ENCODE measurements at places on chromosomes 7 and 10. TPM values are rescaled to one million over a fixed set of nuclear protein-coding genes. Genes with fewer than 3 reads are reported as not detected.

GRCh38 chr7:24891311-24891735, 88.7 kb downstream of the OSBPL3 start:
- H3K36me3 ChIP-seq, result no peaks in the 10 kb centered on the region
- no peak overlapping the region for H3K27ac ChIP-seq
- H3K4me3 ChIP-seq, result no peak overlapping the region
- H3K27me3 ChIP-seq, result no peaks in the 10 kb centered on the region
- DNase-seq, result no peak

GRCh38 chr10:114720685-114721278, 62.7 kb upstream of the ABLIM1 start:
- no peaks in the 10 kb centered on the region for H3K36me3 ChIP-seq
- peaks cover 15% of the 10 kb centered on the region for H3K4me1 ChIP-seq
- H3K27ac ChIP-seq, result no peak overlapping the region
- no peak for DNase-seq
- no peak overlapping the region for H3K4me3 ChIP-seq

GRCh38 chr7:120898715-120899499, 41.0 kb upstream of the TSPAN12 start:
- no peaks in the 10 kb centered on the region for H3K27me3 ChIP-seq
- DNase-seq, result no peak
- H3K36me3 ChIP-seq, result no peaks in the 10 kb centered on the region
- no peak overlapping the region for H3K27ac ChIP-seq

COL28A1 gene
- total RNA-seq, result 3.3 TPM

DNA sequence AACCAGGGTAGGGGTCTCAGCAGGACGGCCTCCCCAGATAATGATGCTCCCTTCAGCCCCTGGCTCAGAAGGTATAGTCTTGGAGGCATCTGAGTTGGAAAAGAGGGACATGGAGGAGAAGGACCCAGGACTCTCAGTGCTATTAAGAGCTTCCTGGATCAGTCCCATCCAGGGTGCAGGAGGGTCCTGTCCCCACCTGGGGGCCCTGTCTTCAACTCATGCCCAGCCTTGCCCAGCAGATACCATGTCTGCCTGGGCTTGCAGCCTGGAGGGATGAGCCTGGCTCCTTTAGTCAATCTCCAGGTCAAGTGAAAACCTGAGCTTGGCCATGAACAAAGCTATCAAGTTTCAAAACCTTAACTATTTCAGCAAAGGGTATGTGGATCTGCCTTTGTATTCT, 67.6 kb downstream of the PRTFDC1 start:
- peaks cover 7% of the 10 kb centered on the region for H3K4me1 ChIP-seq
- no peaks in the 10 kb centered on the region for H3K36me3 ChIP-seq
- no peak overlapping the region for H3K27ac ChIP-seq

DNA sequence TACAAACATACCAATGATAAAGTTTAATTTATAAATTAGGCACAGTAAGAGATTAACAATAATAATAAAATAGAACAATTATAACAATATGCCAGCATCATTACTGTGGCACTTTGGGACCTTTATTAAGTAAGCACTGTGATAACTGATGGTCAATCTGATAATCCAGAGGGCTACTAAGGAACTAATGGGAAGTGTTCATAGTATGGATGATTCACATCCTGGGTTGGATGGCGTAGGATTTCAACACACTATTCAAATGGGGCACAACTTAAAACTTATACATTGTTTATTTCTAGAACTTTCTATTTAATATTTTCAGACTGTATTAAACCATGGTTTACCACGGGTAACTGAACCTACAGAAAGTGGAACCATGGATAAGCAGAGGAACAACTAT, 90.8 kb downstream of the KIF20B start:
- H3K4me3 ChIP-seq, result no peak overlapping the region
- no peak overlapping the region for H3K27ac ChIP-seq
- DNase-seq, result no peak
- H3K27me3 ChIP-seq, result no peaks in the 10 kb centered on the region
- H3K4me1 ChIP-seq, result peaks cover 7% of the 10 kb centered on the region
- H3K36me3 ChIP-seq, result no peaks in the 10 kb centered on the region

DNA sequence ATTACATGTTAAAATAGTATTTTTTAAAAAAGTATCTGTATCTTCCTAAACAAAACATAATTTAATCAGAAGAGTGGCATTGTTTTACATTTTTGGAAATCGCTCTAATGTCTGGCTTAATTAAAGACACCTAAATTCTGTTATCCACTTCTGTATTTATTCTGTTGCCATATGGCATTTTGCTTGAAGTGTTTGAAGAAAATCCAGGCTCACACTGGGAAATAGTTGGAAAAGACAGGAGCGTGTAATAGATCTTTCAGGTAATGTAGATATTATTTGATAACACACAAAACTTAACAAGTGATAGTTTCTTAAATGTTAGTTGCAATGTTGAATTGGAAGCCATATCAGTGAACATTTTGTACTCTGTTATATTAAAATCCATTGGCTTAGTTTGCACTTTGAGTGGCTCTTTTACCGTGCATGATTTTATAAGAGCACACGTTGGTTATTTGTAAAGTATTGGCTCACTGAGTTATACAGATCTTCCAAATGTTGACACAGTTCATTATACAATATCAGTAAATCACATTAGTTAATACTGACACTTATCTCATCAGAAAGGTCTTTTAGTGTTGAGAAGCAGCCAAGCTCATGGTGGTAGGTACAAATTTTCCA, 128.4 kb upstream of the NPVF start:
- H3K27me3 ChIP-seq, result no peaks in the 10 kb centered on the region
- no peak for DNase-seq
- no peak overlapping the region for H3K4me3 ChIP-seq
- H3K27ac ChIP-seq, result no peak overlapping the region
- no peaks in the 10 kb centered on the region for H3K36me3 ChIP-seq
- H3K4me1 ChIP-seq, result peaks cover 22% of the 10 kb centered on the region

OR9A2 gene
- not detected for total RNA-seq

DNA sequence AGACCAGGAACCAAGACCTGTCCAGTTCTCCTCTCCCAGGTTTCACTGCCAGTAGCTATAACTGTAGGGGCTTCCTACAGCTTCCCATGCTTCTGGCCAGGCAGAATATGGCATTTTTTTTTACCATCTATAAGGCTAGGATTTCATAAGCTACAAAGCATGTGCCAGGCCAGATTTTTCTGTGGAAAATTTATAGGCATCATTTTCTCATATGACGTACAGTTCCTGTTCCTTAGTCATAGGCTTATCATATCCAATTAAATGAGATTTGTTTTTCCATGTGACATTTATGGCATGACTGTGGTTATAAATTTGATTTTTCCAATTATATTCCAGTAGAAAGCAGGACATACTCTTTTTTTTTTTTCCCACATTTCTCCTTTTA, 208.6 kb upstream of the NPY start:
- peaks cover 3% of the 10 kb centered on the region for H3K4me1 ChIP-seq
- no peak overlapping the region for H3K4me3 ChIP-seq
- DNase-seq, result no peak
- peak overlapping the region; percentile 30 for H3K27ac ChIP-seq
- no peaks in the 10 kb centered on the region for H3K27me3 ChIP-seq

- H3K36me3 ChIP-seq, result no peaks in the 10 kb centered on the region
- no peaks in the 10 kb centered on the region for H3K27me3 ChIP-seq
- no peak overlapping the region for H3K4me3 ChIP-seq
- no peak overlapping the region for H3K27ac ChIP-seq
- no peaks in the 10 kb centered on the region for H3K4me1 ChIP-seq
Measured at GRCh38 chr10:66218981-66219587, 706.8 kb upstream of the LRRTM3 start.

- H3K4me3 ChIP-seq, result peak overlapping the region; percentile 91
- H3K4me1 ChIP-seq, result peaks cover 10% of the 10 kb centered on the region
- H3K27ac ChIP-seq, result peak overlapping the region; percentile 83
Measured at GRCh38 chr7:54932818-54933543, 85.8 kb upstream of the EGFR start.

GRCh38 chr7:129471402-129471827, 30.9 kb upstream of the SMKR1 start:
- H3K4me1 ChIP-seq, result no peaks in the 10 kb centered on the region
- no peak for DNase-seq
- H3K4me3 ChIP-seq, result no peak overlapping the region
- H3K27me3 ChIP-seq, result no peaks in the 10 kb centered on the region
- no peak overlapping the region for H3K27ac ChIP-seq

CTAGE4 gene
- total RNA-seq, result 2.5 TPM

All from type B pancreatic cell (in vitro differentiated cells).